ENCODE measurements at places on chromosomes 7 and 10.

GRCh38 chr7:113094517-113095249, 8.1 kb upstream of the GPR85 start:
- no peak for DNase-seq

DNA sequence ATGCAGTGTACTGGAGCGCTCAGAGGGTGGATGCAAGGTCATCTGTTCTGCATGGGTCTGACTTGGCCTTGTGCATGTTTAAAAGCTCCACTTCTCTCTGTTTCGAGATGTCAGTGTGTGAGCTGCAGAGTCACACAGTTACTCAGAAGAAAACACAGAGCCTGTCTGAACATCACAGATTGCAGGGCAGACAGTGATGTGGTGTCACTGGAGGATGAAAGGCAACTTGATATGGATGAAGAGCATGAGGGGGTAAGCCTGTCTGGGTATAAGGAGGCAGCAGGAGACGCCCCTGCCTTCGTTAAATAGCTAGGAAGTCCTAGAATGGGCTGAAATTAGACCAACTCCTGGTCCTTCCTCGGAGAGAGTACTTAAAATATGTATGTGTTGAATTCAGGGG, 67.5 kb upstream of the LRRC18 start:
- DNase-seq, result no peak

DNA sequence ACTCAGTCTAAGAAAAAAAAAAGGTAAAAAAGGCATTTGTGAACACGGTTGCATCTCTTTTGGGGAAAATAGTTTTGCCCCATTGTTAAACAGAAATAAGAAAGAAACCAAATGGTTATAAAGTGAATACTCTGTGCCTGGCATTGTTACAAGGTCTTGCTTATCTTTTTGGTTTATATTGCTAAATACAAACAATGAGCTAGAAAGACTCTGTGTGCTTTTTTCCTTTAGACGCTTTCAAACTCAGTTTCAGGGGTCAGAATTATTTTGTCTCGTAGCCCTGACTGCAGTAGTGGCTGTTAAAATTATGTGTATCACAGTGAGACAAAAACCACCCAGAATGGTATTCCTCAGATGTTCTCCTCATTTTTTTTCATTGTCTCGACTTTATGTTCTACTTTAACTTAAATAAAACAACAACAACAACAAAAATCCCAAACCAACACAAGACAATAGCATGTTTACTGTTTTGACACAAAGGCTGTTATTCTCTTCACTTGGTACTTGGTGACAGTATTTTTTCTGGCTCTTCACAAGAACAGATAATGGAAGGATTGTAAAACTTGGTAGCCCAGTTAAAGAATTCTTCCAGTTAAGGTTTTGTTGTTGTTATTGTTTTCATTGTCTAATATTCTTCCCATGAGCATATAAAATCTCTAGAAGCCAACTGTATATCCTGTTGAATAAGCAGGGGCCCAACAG, 190.1 kb downstream of the PLXDC2 start:
- no peak for DNase-seq

DNA sequence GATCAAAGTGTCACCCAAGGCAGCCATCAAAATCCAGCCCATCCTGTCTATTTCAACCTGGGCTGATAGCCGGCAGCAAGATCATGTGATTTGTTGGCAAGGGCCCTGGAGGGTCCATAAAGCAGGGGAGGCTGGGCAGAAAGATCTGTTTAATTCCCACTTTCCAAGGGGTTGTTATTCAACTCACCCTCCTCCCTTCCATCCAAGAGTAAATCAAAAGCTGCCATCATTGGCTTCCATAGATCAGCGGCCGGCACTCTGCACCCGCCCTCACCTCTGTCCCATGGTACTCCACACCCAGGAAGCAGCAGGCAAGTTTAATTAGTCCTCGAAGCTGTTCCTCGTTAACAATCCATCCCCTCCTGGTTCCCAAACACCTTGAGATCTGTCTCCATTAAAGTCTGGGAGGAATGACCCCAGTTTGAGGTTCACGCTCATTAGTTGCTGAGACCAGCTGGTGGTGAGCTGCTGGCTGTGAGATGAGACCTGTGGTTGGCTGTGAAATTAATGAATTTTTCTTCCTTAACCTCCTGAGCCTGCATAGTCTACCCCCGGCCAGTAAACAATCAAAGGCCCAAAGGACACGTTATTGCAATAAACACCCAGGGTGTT, 120.6 kb upstream of the CHST15 start:
- no peak for DNase-seq

- no peak for DNase-seq
These were observed 22.2 kb downstream of the SLC37A3 start for GRCh38 chr7:140375892-140376730.

GRCh38 chr10:33126742-33127141, 168.7 kb upstream of the ITGB1 start:
- DNase-seq, result no peak

DNA sequence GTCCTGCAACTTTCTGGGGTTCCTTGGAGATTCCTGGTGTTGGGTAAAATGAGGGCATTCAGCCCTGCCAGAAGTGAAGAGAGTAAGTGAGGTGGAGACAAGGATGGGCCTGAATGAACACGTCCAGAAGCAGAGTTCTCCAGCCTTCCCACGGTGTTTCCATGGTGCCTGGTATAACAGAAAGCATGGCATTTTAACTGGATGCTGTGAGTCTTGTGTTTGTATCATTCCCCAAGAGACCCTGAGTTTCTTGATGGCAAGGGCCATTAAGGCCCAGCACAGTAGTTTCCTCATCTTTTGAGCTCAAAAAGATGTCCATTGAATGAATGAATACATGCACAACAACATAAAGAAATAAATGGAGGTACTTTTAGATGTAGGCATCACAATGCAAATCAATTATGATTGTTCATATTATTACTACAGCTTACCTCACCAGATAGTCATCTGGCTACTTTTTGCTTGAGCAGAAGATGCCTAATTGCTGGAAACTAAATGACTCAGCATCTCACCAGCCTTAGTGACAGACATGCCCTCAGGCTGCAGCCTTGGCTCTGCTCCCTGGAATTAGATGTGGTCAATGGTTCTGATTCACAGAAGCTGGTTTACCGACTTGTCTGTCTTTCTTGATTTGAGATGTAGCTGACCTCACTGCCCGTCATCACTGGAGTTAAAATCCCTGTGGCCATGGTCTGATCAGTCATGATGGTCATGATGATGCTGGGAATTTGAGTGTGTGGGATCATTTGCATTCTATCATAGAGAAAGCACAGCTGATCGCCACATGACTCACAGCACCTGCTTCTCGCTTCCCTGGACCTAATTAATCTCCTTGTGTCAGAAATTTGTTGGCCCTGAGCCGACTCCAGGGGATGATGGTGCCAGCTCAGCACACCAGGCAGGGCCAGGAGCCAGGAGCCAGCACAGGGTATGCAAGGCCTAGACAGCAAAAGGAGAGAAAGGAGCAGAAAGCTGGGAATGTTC, 83.9 kb downstream of the CXCL12 start:
- no peak for DNase-seq

DNA sequence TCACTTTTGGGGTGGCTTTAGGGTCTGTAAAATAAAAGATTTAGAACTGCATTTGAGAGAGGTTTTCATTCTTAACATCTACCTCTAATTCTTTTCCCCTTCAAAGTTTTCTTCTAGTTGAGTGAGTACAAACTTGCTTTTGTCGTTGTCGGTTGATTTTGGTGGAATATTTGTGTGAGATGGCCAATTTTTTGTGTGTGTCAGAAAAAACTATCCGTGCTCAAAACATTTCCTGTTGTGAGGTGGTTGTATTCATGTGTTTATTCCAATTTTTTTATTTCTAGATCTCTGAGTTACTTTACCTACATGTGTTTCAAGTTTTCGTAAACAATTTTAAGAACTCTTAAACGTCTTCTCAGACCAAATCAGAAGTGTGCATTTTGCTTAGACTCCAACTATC, 1.6 kb downstream of the AHR start:
- no peak for DNase-seq

GRCh38 chr7:29793507-29793906, 12.8 kb upstream of the WIPF3 start:
- no peak for DNase-seq

GRCh38 chr7:584122-584465, 64.4 kb upstream of the PDGFA start:
- peak; percentile 95 for DNase-seq

- peak; percentile 72 for DNase-seq
These were observed 12.0 kb upstream of the MARVELD1 start for GRCh38 chr10:97701438-97702069.

DNA sequence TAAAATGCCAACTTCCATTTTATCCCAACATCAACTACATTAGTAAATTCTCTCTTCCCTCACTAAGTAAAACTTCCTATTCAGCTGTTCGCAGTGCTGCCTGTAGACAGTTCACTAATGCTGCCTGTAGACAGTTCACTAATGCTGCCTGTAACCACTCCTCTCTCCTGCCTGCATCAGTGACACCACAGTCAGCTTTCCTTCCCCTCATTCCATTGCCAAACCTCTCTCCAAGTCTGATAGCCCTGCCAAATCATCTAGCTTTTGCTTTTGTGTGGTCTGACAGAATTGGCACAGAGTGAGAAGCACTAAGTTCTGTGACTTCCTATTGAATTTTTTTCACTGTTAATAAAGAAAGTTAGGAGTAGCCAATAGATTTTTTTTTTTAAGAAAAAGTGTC, 43.0 kb upstream of the MACC1 start:
- DNase-seq, result no peak

DNA sequence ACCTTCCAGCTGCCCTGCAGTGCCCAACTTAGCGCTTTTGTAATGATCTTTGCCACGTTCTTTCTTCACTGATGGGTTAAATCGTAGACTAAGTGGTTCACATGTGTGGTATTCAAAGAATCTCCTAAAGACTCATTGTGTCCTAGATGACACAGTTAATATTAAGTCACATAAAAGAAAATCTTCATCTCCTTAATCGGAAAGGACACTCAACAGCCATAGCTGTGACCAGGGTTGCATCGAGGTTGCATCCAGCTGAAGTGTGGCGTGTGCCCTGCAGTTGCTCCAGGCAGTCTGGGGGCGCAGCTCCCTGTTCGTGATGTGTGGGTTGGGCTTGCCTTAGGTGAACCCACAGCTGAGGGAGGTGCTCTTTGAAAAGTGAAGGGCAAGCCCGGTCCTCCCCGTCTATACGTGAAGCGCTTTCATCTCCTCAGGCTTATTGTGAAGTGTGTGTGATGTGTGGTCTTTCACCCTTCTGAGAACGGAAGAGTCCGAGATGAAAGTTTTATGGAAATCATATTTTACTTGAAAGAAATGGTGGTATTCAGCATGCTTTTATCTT, 122.7 kb downstream of the TRRAP start:
- no peak for DNase-seq

DNA sequence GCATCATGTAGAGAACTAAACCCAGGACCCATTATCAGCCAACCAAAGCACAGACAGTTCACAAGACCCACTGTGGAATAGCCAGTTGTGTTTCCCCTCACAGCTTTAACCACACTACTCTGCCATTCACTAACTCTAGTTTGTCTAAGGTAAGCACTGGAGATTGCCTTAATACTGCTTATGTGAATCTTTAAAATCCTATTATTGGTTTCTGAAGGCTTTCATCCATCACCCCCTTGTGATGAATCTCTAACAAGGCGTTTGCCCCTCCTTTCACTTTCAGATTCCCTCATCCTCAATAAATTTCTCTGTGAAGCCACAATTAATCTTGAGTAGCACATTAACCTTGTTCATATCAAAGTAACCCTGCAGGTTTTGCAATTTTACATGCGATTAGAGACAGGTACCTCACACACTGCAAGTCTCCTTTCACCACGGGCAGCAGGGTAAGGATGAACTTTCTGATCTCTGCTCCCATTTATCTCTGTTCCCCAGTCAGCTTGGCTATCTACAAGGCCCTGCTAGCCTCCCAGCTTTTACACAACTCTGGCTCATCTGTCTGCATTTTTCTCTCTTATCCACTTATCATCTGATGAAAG, 785.6 kb downstream of the REEP3 start:
- no peak for DNase-seq

- no peak for DNase-seq
These were observed 146.2 kb downstream of the ARHGAP22 start for GRCh38 chr10:48458662-48459048.

DNA sequence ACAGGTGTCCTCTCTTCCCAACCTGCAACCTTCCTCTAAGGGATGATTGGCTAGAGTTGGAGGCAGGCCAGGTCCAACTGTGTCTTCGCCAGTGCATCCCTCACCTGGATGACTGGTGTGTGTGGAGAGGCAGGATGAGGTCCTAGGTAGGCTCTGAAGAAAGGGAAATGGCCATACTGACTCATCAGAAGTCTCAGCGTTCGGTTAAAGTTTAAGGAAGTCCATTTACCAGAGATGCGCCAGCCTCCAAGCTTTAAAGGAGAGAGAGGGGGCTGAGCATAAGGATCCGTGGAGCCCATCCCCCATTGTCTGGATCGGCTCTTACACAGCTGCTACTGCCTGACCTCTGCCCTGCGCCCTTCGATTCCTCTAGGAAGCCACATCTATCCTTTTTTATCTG, 4.4 kb downstream of the KEL start:
- DNase-seq, result peak; percentile 65
